ENCODE measurements at places on chromosomes 5 and 9.

DNA sequence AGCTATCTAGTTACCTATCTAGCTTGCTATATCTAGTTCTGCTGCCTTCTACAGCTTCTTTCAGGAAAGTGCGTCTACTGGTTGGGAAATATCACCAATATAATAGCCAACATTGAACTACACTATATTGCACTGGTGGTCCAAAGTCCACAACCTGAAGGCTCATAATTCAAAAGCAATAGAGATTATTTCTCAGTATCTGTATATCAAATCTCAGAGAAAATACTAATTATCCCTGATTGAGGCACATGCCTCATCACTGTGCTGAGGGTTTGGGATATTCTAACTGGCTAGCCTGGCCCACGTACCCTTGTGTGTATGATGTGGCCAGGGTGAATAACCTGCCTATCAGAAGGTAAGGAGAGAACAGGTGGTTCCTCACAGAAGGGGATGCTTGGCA lies 53.8 kb downstream of the SH3RF2 start:
- no peak for DNase-seq

- peak; percentile 61 for DNase-seq
Measured at GRCh38 chr5:36870399-36871040, 6.0 kb upstream of the NIPBL start.

DNA sequence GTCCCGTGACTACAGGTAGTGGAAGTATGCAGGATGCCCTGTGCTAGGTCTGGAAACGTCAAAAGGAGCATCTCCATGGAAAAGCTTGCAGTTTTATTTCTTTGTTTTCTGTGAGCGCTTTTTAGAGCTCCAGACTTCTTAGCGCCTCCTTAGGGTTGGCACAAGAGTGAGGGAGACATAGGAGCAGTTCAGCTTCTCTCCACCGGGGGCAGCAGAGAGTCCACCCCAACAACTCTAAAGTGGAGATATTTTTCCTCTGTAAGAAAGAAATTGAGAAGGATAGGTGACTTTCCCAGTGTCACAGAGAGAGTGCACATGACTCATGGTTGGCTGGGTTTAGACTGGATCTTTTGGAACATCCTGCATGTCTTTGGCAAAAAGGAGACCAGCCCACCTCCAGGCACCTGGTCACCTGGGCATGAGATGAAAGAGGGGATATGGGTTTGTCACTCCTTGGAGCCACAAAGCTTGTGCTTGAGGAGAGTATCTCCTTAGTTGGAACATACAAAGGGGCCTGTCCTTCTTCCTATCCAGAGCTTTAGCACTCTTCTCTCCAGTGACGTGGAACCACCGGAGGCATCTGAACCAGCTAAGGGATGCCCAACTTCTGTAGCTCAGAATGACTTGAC lies 637.7 kb downstream of the SEMA5A start:
- peak; percentile 14 for DNase-seq

- DNase-seq, result no peak
Measured at GRCh38 chr9:128340691-128341434, 536 bp downstream of the SLC27A4 start.

DNA sequence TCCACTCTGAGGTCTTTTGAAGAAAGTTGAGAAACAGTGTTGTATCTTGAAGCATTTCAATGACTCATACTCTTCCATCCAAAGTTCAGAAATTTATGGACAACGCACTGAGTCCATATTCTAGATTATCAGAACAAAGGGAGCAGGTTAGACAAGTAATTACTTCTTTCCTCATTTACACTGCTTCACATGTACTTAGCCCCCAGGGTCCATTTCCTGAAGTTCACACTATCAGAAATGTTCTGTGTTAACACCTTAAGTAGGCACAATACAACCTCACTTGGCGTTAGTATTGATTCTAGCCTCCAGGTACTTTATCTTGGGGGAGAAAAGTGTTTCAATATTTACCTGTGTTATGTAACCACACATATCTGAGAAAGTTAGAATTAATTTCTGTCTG lies 487.9 kb upstream of the DMAC1 start:
- no peak for DNase-seq

- peak; percentile 76 for DNase-seq
Measured at GRCh38 chr9:111945216-111945615, 48.6 kb downstream of the UGCG start.

- DNase-seq, result peak; percentile 72
Measured at GRCh38 chr9:93091453-93092081, 4.5 kb upstream of the CARD19 start.

GRCh38 chr5:179668391-179668790 lies 12.4 kb downstream of the CBY3 start:
- peak; percentile 42 for DNase-seq

- DNase-seq, result no peak
Measured at GRCh38 chr9:132644251-132644650, 25.5 kb downstream of the DDX31 start.

GRCh38 chr9:83281306-83282255 lies 218.6 kb upstream of the RASEF start:
- peak; percentile 44 for DNase-seq

GRCh38 chr5:14343376-14343775 lies 200.2 kb downstream of the TRIO start:
- no peak for DNase-seq

GRCh38 chr9:75869236-75869635 lies 21.2 kb upstream of the PCSK5 start:
- DNase-seq, result no peak

DNA sequence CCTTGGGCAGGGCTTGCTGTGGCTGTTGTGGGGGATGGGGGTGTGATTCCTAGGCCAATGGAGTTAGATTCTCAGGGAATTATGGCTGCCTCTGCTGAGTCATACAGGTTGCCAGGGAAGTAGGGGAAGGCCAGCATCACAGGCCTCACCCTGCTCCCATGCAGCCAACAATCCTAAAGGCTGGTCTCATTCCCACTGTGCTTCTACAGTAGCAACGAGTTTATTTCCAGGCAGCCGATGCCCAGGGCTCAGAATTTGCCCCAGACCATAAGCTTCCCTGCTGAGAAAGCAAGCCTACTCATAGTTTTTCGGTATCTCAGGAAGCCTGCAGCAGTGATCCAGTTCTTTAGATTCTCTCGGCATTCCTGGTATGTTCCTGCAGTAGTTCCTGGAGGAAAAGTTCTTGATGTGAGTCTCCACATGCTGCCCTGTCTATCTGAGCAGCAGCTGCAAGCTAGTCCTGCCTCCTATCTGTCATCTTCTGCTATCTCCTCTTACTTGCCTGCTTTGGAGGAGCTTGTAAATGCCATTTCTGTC lies 59.3 kb upstream of the SELENOP start:
- no peak for DNase-seq

- DNase-seq, result no peak
Measured at GRCh38 chr9:104856413-104856941, 71.5 kb downstream of the ABCA1 start.

GRCh38 chr5:3195994-3196393 lies 399.6 kb upstream of the IRX1 start:
- no peak for DNase-seq

DNA sequence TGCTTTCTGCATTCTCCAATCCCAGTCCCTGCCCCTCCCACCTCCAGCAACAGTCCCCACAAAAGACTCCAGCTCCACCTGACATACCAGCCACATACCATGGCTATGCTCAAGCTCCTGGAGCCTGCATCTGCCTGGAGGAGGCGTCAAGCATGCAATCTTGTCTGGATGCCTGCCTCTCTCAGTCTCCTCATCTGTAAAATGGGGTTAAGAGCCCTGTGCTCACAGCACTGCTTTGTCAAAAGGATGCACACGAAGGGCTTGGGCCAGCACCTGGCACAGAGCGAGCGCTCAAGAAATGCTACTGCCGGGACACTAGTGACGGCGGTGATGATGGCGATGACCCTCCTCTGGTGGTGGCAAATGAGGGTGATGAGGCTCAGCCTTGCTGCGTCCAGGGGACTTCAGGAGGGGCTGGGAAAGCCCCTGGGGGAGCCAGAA lies 202.9 kb upstream of the IER5L start:
- no peak for DNase-seq

GRCh38 chr5:148146487-148146886 lies 21.9 kb upstream of the SPINK14 start:
- DNase-seq, result no peak

GRCh38 chr9:98568909-98569469 lies 139.7 kb downstream of the GABBR2 start:
- DNase-seq, result no peak

GRCh38 chr9:93261735-93262523 lies 78.0 kb downstream of the WNK2 start:
- DNase-seq, result no peak

DNA sequence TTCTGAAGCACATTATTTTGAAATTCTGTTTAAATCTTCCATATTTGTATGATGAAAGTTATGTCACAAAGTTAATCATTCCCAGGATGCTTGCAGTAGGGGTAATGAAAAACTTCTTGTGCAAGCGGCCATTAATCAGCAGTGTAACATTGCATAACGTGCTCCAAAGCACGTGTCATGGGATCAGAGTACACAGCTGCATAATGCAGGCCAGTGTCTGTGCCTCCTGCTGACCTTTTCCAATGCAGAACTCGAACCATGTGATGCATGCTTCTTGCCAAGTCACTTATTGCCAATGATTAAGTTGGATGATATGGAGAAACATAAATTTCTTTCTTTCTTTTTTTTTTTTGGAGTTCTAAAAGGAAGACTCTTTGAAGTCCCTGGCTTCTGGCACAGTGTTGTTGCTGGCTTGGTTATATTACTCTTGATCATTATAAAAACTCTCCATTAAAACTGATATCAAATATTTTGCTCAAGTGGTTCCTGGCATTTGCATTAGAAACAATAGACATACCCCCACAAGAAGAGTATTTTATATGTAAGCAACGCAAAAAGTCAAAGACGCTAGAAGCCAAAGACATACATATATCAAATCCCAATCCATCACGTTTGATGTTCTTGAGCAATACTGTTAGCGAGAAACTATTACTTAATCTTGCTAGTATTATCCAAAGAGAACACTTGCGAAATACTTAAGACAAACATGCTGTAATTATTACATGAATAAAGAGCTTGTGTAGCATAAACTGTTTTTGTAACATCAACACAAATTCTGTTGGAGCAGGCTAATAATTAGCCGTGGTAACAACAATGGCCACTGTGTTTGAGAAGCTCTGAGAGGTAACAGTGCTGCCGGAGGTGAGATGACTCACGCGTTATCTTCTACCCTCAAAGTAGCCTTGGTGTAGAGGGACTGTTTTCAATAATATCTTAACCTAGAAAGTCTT lies 164.2 kb downstream of the AUH start:
- peak; percentile 88 for DNase-seq

DNA sequence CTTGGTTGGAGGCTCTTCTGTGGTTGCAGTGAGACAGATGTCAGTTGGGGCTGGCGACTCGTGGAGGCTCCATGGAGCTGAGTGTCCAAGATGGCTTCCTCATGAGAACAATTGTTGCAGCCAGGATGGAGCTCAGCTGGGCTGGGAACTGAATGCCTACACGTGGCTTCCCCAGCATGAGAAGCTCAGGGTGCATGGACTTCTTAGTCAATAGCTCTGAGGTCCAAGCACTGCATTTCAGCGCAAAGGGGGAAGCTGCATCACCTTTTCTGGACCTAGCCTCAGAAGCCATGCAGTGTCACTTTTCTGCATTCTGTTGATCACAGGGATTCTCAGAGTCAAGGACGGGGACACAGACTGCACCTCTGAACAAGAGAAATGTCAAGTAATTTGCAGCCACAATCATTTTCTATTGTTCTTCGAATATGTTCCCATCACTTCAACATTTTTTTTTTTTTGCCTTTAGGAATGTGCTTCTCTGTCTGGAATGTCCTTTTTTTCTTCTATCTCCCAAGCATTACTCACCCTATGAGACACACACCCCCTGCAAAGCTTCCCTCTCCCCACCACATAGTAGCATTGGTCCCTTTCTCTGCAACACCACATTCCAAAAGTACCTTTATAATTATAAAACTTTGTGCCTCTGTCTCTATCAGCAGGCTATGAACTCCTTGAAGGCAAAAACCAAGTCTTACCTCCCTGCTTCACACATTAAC lies 57.5 kb upstream of the STK32A start:
- peak; percentile 21 for DNase-seq

DNA sequence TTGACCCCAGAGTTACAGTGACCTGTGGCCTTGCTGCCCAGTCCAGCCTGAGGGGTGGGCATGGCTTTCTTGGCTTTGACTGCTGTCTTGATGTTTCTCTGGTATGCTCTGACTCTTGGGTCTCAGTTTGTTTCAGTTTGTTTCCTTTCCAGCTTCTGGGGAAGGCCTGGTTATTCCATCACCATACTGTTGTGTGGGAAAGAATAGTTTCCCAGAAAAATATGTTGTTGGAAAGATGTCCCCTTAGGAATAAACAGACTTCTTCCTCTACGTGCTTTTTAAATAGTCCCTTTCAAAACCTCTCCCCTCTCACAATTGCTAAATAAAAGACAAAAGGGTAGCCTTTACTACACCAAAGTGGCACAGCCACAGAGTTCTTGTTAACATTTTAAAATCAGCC lies 49.5 kb downstream of the EGFLAM start:
- DNase-seq, result no peak

DNA sequence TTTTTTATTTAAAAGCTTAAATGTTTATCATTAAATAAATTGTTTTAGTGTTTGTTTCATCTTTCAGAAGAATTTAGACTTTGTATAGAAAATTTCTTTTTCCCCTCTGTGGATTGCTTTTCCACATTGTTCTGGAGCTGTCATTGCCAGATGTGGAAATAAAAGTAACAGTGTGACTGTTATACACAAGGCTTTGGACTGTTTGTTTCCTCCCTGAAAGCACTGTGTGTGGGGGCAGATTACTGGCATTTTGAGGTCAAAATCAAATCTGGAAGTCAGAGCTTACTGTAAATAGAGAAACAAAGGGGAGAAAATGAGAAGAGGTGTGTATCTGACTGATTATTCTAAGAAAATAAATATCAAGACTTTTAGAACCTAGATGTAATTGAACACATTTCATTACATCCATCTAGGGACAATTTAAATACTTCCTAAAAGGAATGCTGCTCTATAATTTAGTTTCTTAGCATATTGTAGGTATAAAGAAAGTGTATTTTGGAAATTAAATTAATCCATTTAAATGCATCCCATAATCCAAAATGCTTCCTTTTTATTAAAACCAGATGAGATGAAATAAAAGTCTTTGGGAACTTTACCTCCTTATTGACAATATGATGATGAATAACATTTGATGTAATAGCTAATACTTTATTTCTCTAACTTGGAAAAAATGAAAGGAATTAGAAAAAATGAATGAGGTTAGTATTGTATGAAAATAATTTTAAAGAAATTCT lies 51.9 kb downstream of the ERCC6L2 start:
- DNase-seq, result no peak

DNA sequence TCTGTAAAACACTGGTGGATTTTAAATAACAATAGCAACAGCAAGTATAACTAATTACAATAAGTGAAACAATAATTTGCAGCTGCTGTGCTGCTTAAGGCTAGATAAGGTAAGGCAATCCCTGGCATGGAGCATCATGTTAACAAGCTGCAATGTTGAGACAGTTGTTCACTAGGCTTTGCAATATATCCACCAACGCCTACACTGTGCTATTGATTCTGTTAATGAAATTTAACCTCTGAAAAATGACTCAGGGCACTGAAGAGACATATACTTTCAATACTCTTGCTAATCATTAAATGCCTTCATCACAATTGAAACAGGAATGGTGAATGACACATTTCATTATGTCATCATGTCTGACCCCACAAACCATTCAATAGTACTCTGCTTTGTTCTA lies 255.0 kb downstream of the EFNA5 start:
- no peak for DNase-seq

- DNase-seq, result peak; percentile 98
Measured at GRCh38 chr5:93582677-93583438, at the start of gene NR2F1. NR2F1 (plus strand) TSS chr5:93583222; CDS start chr5:93585024, 1,802 bp downstream.
